NCI-H1105 (cell line): ENCODE measurements at places on chromosomes 2 and 18.

- DNase-seq: no peak
These were observed 372.6 kb downstream of the RPRM start for GRCh38 chr2:153105829-153106578.

GRCh38 chr18:45324495-45325113 lies 290.7 kb upstream of the SLC14A2 start:
- DNase-seq: no peak

DNA sequence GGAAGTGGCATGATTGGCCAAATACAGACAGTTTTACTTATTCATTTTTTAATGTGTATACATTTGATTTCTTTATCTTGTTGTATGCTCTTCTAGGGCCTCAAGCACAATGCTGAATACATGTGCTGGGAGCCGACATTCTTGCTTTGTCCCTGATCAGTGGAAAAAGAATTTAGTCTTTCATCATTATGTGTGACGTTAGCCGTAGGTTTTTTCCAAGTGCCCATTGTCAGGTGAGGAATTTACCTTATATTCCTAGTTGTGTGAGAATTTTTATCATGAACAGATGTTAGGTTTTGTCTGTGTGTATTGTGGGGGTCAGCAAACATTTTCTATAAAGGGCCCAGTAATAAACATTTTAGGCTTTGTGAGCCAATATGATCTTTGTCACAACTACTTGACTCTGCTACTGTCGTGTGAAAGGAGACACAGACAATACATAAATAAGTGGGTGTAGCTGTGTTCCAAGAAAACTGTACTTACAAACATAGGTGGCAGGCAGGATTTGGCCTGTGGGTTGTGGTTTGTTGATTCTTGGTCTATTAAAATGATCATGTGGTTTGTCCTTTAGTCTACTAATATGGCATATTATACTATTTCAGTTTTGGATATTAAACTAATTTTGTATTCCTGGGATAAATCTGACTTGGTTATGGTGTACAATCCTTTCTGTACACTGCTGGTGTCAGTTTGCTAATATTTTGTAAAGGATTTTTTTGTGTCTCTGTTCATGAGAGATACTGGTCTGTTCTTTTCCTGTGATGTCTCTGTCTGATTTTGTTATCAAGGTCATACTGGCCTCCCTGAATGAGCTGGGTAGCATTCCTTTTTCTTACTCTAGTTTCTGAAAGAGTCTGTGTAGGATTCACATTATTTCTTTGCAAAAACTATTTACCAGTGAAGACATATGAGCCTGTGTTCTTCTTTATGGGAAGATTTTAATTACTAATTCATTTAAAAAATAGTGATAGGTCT lies 132.2 kb upstream of the SMAD7 start:
- DNase-seq: no peak

DNA sequence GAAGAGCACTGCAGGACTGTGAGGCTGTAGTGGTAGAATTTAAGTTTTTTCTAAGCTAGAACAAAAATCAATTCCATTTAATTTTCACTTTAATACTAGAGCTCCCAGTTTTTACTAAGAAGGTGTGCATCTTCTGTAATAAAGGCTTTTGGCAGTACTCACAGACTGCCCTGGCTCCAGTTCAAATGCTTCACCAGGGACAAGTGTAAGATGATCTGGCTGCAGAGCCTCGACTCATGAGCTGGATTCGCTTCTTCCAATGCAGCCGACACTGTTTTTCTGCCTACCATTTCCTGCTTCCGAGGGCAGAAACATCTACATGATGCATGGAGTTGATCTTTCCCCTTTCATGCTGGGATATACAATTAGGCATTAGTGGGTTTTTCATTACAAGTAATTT lies 87.0 kb downstream of the FARSB start:
- DNase-seq: peak; percentile 66

DNA sequence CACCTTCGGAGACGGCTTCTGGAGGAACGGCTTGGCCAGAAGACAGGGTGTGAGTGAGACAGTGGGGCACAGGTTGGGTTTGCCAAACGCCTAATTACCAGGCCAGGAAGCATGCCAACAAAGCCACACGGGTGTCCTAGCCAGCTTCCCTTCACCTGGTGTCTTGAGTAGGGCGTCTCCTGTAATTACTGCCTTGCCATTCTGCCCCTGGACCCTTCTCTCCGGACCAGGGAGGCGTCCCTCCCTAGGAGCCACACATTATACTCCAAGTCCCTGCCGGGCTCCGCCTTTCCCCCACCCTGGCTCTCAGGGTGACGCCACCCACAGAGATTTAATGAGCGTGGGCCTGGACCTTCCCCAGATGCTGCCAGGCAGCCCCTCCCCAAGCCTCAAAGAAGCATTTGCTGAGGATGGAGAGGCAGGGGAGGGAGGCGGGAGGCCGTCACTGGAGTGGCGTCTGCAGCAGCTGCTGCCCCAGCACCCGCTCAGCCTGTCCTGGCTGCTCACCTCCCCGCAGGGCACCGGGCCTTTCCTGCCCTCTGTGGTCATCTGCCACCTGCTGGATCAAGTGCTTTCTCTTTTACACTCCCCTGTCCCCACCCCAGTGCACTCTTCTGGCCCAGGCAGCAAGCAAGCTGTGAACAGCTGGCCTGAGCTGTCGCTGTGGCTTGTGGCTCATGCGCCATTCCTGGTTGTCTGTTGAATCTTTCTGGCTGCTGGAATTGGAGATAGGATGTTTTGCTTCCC lies 20.7 kb downstream of the FOSL2 start:
- peak; percentile 59 for DNase-seq

GRCh38 chr2:29114586-29114945 lies 649 bp upstream of the CLIP4 start:
- DNase-seq: no peak

GRCh38 chr2:16030206-16031057 lies 90.1 kb downstream of the MYCN start:
- no peak for DNase-seq

- no peak for DNase-seq
These were observed 1.4 kb downstream of the AAK1 start for GRCh38 chr2:69641887-69642708.

DNA sequence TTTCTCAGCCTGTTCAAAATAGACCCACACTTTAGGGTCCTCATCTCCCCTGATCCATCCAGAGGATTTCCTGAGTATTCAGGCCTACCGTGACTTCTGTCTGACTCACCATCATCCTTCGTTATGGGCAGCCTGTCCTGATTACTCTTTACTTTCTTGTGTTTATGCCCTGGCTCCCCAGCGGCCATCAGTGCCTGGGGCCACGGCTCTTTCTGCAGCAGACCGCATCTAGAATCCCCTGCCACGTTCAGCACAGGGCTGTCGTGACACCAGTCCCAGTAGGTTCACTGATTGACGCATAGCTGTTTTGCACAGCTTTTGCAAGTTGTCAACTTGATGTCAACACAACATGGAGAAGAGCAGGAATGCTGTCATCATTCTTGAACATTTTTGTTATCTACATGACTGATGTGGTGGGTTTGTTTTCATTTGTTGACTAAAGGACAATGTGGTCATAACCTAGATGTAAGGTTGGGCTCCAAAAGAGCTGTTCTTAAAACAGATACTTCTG lies 225.6 kb downstream of the HAUS1 start:
- DNase-seq: no peak

DNA sequence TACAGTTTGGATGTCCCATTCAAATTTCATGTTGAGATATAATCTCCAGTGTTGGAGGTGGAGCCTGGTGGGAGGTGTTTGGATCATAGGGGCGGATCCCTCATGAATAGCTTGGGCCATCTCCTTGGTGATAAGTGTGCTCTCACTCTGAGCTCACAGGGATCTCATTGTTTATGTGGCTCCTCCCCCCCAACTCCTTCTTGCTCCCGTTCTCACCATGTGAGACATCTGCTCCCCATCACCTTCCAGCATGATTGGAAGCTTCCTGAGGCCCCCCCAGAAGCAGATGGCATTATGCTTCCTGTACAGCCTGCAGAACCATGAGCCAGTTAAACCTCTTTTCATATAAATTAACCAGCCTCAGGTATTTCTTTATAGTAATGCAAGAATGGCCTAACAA lies 3.0 kb upstream of the INPP1 start:
- DNase-seq: no peak

DNA sequence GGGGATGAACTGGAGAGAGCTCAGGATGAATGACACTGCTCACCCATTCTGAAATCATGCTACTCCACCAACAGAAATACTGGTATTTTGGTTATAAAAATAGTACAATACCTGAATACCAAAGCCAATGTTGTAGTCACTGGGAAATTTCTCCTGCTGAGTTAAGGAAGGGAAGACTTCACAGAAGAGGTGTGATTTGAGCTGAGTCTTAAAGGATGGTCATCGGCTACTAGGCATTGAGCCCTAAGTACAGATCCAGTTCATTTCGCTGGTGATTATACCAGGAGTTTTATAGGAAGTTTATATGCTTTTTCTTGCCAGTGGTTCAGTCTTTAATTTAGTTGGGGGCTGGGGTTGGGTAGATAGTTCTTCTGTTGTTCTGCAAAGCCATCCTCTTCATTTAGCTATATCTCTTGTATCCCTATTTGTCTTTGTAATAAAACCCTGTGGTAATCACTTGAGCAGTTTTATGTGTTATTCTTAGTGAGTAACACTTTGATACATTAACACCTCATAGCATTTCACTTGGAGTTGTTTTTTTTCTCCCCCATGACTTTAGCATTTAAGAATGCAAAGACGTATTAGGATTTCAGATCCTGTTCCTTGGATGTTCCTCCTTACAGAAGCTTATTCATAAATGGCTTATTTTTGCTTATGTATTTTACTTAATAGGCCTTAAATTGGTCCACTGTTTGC lies 239.9 kb upstream of the FOSL2 start:
- DNase-seq: no peak

GRCh38 chr18:303011-303410 lies 35.2 kb upstream of the THOC1 start:
- DNase-seq: no peak

DNA sequence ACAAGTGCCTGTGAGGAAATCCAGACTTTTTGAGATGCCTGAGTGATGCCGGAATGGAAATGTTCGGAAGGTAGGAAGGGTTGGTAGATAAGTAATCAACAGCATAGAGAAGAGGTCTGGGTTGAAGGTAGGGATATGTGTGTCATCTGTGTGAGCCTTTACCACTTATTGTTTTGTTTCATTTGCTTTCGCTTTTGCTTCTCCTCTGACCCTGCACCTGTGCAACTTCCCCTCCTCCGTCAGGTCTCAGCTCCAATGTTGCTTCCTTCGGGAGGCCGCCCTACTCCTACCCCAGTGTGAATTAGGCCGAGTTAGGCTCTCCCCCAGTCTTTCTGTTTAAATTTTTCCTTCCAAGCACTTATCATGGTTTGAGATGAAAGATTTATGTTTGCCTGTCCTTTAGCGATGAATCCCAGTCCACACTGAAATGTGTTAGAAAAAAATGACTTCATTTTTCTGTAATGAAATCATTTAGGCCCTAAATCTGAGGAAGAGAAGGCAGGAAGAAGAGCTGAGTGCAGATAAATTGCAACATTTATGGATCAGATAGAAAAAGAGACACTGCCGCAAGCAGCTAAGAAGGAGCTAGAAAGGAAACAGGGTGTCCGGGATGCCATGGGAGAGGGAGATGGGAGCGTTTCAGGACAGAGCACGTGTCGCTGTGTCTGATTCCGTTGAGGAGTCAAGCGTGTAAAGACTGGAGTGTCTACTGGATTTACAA lies 139.6 kb upstream of the PELI1 start:
- no peak for DNase-seq

- DNase-seq: no peak
These were observed 20.2 kb downstream of the SCYGR8 start for GRCh38 chr2:227765788-227766372.

DNA sequence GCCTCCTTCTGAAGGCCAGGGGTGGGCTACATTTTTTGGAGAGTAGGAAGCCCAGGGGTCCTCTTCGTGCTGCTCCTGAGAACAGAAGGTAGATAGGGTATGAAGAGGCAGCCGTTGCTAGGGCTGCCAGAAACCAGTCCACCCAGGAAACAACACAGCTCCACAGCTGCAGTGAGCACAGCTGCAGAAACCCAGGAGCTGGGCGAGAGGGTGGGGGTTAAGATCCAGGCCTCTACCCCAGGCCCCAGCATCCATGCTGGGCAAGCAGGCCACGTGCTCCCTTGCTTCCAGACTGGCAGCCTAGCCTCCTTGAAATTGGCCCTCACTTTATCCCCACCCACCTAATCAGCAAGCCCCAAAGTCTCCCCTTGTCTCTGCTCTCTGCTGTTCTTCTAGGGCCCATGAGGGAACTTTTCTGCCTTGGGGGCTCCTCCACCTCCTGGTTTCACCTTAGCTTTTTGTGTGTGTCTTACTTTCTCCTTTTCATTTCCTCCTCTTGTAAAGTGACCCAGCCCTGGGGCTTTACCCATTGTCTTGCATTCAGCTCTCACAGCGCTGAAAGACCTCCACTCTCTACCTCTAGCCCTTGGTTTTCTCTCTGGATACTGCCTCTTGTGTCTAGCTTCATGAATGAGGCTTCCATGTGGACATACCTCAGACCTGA lies 30.7 kb downstream of the STON1 start:
- no peak for DNase-seq

GRCh38 chr18:71362140-71362539 lies 1073.3 kb downstream of the SOCS6 start:
- DNase-seq: no peak

- no peak for DNase-seq
These were observed 157.0 kb downstream of the NYAP2 start for GRCh38 chr2:225556461-225556860.

- peak; percentile 63 for DNase-seq
These were observed 2.4 kb downstream of the SMAD7 start for GRCh38 chr18:48948112-48949049.

DNA sequence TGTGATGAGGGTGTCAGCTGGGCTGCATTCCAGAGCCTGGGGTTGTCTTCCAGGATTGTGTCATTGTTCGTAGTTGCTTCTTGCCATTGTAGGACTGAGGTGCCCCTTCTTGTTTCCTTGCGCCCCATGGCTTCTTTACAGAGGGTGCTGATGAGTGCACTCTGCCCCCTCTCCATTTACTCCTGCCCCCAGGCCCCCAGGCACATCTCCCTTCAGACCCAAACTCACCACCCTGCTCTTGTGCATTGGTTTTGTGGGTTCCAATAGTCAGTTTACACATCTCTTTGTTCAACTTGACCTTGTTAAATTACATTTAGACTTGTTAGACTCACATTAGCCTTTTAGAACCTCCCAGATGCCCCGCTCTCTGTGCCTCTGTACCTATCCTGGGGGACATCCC lies 33.1 kb downstream of the HJURP start:
- no peak for DNase-seq

- no peak for DNase-seq
These were observed 25.5 kb downstream of the CHST10 start for GRCh38 chr2:100391735-100392515.

- DNase-seq: no peak
These were observed 74.6 kb upstream of the LAPTM4A start for GRCh38 chr2:20126040-20126439.

- DNase-seq: no peak
These were observed 85.9 kb upstream of the PMAIP1 start for GRCh38 chr18:59813942-59814341.

- peak; percentile 59 for DNase-seq
These were observed 133.4 kb upstream of the ITGA6 start for GRCh38 chr2:172293952-172294351.

GRCh38 chr18:74563999-74564398 lies 29.7 kb downstream of the CNDP1 start:
- DNase-seq: no peak
